GM23248 (cell line): ENCODE measurements at places on chromosomes 1 and 21. TPM values are rescaled to one million over a fixed set of nuclear protein-coding genes. Genes with fewer than 3 reads are reported as not detected.

- no peaks in the 10 kb centered on the region for H3K27me3 ChIP-seq
- H3K4me1 ChIP-seq = peaks cover 17% of the 10 kb centered on the region; the same call in 1 of the 2 replicates
Measured at GRCh38 chr1:170075186-170075585, 691 bp upstream of the KIFAP3 start.

NBPF10 gene
- 2.3 and 3.2 TPM in 2 replicates for total RNA-seq

DNA sequence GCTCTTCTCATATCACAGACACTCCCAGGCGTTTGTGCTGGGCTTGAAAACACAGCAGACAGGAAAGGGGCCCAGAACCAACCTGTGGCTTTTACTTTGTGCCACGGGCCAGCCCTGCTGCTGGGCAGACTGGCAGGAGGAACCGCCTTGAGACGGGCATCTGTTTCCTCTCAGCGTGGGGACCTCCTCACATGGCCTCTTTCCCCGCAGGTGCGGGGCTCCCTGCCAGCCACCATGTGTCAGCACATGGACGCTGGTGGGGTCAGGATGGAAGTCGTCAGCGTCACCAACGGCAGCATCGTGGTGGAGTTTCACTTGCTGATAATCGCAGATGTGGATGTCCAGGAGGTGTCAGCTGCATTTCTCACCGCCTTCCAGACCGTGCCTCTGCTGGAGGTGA lies 47.8 kb downstream of the UMODL1 start:
- no peak overlapping the region for H3K4me3 ChIP-seq
- no peaks in the 10 kb centered on the region for H3K36me3 ChIP-seq
- peaks cover 12% of the 10 kb centered on the region for H3K4me1 ChIP-seq
- H3K27me3 ChIP-seq = no peaks in the 10 kb centered on the region; the same call in 1 of the 2 replicates

RBP7 gene
- not detected in 2 replicates for total RNA-seq

GRCh38 chr1:21139601-21140000 lies 37.1 kb downstream of the EIF4G3 start:
- no peaks in the 10 kb centered on the region for H3K27me3 ChIP-seq
- no peak overlapping the region for H3K27ac ChIP-seq
- H3K36me3 ChIP-seq = peaks cover 9% of the 10 kb centered on the region; the same call in 1 of the 2 replicates
- DNase-seq = no peak

DNA sequence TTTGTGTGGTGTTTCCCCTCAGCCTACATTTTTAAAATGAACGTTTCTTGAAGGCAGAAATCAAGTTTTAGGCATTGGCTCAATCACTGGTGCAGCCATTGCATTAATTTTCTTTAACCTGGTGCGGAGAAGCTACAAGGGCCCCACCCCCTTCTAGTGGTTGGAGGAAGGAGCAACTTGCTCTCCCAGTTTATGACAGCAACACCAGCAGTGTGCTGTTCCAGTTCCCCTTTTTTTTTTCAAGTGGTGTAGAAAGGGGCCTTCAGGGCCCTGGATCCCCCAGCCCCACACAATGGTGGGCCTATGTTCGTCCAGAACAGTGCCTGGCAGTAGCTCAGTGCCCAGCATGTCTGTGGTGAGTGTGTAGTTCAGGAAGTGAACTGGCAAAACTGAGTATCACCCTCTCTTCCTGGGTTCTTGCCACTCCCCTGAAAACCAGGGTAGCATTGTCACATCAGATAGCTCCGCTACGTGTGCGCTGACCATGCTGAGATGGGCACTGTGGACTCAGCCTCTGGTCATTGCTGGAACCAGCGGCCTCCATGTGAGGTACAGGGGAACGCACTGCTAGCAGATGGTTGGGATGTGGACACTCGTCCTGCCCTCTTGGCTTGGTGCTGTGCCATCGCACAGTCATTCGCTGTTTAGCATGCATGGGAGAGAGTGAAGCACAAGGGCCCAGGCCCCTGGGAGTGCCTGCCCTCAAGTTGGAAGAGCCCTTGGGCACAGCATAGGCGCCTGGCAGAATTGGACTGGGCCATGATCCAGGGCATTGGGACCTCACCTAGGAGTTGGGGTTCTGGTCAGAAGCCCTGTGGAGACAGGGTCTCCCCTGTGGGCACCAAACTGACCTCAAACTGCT lies 7.2 kb downstream of the ARF1 start:
- peaks cover 75% of the 10 kb centered on the region for H3K4me1 ChIP-seq
- H3K27ac ChIP-seq = peak overlapping the region; percentile 93
- peaks cover 5% of the 10 kb centered on the region; the same call in 1 of the 2 replicates for H3K36me3 ChIP-seq
- no peaks in the 10 kb centered on the region for H3K27me3 ChIP-seq
- DNase-seq = peak; percentile 36

DNA sequence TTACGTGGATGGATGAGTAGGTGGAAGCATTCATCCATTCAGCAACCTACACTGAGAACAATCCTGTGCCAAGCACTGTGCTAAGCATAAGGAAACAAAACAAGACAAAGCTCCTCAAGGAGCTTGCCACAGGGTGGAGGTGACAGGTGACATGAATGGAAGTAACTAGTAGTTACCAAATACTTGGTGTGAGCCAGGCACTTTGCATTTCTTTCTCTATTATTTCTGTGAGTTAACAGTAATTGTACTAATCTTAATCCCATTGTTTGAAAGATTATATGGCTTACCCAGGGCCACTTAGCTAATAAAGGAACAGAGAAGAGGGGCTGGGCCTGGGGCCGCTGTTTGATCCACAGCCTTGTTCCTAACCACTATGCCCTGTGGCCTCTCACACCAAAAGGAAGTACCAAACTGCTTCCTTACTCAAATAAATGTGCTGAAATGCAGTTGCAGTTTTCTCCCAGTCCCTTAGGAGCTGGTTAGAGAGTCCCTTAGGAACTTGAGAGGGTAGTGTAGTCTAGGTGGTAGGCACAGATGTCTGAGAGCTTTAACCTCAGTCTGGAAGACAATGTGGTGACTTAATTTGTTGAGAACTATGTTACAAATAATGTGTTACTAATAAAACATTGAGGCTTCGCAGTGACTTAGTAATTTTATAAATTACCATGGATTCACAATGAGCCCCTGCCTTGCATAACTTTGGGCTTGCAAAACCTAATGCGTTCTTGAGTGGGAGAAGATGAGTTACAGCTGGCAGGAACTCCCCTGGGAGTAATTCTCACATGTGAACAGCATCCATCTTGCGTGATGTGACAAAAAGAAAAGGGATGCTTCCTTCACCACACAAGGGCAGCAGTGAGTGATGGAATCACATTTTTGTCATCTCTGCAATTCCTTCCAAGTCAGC lies 69.8 kb downstream of the MPZL1 start:
- peak; percentile 98 for DNase-seq
- H3K27me3 ChIP-seq = no peaks in the 10 kb centered on the region
- peak overlapping the region; percentile 82 for H3K27ac ChIP-seq
- H3K4me3 ChIP-seq = 0 out of 2 replicates have a peak overlapping the region, but pooled peaks have one; percentile 3
- peaks cover 44% of the 10 kb centered on the region for H3K36me3 ChIP-seq
- peaks cover 60% of the 10 kb centered on the region for H3K4me1 ChIP-seq

PRDM16 gene
- total RNA-seq = not detected in 2 replicates

ITLN2 gene
- not detected in 2 replicates for total RNA-seq

DNA sequence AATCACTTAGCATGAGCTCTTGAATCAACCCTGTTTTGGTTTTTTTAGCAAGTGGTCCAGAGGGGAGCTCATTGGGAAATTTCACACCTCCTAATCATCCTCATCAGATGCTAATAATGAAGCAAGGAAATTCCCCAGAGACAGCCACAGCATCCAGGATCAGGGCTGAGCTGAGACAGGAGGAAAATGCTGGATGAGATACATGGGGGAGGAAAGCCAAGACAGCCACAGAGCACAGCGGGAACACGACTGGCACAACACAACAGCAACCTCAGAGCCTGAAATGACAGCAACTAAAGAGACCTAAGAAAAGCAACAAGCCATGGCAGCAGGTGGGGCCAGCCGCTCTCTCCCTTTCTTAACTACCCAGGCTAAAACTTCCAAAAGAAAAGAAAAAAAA lies 70.4 kb downstream of the UBR4 start:
- DNase-seq = no peak
- no peak overlapping the region for H3K27ac ChIP-seq
- H3K36me3 ChIP-seq = peaks cover 90% of the 10 kb centered on the region
- no peaks in the 10 kb centered on the region for H3K27me3 ChIP-seq
- H3K4me1 ChIP-seq = no peaks in the 10 kb centered on the region

DNA sequence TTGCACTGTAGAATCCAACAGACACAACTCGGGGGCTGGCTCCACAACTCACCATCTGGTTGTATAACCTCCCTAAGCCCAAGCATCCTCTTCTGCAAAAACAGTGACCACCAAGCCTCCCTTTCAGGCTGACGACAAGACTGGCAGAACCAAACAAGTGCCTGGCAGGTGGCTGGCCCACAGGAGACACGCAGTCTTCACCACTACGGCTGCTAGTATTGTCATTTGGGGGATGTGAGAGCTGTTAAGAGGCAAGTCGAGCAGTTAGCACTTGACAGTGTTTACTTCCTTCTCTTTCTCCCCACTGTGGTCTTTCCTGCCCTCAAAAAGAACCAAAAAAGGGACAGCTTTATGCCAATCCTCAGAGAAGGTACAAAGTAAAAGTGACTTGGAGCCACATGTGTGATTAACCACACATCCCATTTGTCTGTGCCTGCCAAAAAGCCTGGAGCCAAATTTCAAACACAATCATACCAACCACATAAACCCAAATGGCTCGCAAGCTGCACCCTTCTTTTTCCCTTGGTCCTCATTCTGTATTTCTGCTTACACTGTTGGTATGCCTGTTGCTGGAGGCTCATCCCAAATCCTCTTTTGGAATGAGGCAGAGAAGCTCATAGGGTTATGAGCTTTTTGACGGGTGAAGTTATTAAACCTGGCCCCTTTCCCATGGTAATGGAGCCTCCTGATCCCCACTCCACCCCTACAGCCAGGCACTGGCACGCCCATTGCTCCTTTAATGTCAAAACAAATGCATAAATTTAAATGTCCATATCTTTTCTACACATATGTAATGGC lies 94.1 kb downstream of the TGFBR3 start:
- no peaks in the 10 kb centered on the region for H3K27me3 ChIP-seq
- peaks cover 13% of the 10 kb centered on the region for H3K36me3 ChIP-seq
- DNase-seq = peak; percentile 36
- H3K4me1 ChIP-seq = peaks cover 32% of the 10 kb centered on the region
- H3K27ac ChIP-seq = no peak overlapping the region

GRCh38 chr1:220227393-220227792 lies 44.9 kb downstream of the RAB3GAP2 start:
- no peaks in the 10 kb centered on the region for H3K27me3 ChIP-seq
- H3K27ac ChIP-seq = no peak overlapping the region
- no peaks in the 10 kb centered on the region; the same call in none of the 2 replicates for H3K36me3 ChIP-seq
- no peak overlapping the region for H3K4me3 ChIP-seq

GRCh38 chr1:230054092-230054749 lies 12.8 kb upstream of the GALNT2 start:
- no peak for DNase-seq
- H3K27ac ChIP-seq = no peak overlapping the region
- no peaks in the 10 kb centered on the region for H3K36me3 ChIP-seq
- no peak overlapping the region for H3K4me3 ChIP-seq
- H3K27me3 ChIP-seq = peaks cover 6% of the 10 kb centered on the region; the same call in 1 of the 2 replicates

GRCh38 chr21:32702702-32703101 lies 25.1 kb downstream of the SYNJ1 start:
- H3K4me3 ChIP-seq = peak overlapping the region; percentile 21; the same call in 1 of the 2 replicates
- peak; percentile 71 for DNase-seq
- H3K36me3 ChIP-seq = no peaks in the 10 kb centered on the region

DNA sequence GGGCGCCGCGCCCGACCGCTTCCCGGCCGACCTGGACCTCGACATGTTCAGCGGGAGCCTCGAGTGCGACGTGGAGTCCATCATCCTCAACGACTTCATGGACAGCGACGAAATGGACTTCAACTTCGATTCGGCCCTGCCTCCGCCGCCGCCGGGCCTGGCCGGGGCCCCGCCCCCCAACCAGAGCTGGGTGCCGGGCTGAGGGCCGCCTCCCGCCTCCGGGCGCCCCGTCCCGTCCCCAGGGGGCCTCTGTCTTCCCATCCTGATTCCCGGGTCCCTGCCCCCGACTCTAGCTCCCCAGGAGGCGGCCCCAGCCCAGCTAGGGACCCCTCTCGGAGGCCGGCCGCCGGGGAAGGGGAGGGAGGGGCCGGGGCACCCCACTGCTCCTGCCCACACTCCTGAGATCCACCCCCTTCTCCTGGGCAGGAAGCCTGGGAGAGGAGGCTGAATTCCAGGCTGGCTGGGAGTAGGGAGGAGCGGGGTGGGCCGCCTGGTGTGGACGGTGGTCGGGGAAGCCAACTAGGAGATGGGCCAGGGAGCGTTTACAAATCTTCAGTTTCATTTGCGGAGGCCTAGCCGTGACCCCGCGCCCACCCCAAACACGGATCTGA lies 21.4 kb downstream of the FOXO6 start:
- H3K4me1 ChIP-seq = no peaks in the 10 kb centered on the region
- peak overlapping the region; percentile 54 for H3K4me3 ChIP-seq
- H3K27ac ChIP-seq = no peak overlapping the region
- peak; percentile 58 for DNase-seq
- peaks cover 54% of the 10 kb centered on the region for H3K27me3 ChIP-seq

- 0 out of 2 replicates have a peak, but pooled peaks cover 5% of the 10 kb centered on the region for H3K4me1 ChIP-seq
- DNase-seq = peak; percentile 76
- H3K4me3 ChIP-seq = no peak overlapping the region
- H3K36me3 ChIP-seq = no peaks in the 10 kb centered on the region
- H3K27ac ChIP-seq = no peak overlapping the region
- peaks cover 36% of the 10 kb centered on the region for H3K27me3 ChIP-seq
Measured at GRCh38 chr21:43270800-43271301, 102.0 kb downstream of the CRYAA start.

DNA sequence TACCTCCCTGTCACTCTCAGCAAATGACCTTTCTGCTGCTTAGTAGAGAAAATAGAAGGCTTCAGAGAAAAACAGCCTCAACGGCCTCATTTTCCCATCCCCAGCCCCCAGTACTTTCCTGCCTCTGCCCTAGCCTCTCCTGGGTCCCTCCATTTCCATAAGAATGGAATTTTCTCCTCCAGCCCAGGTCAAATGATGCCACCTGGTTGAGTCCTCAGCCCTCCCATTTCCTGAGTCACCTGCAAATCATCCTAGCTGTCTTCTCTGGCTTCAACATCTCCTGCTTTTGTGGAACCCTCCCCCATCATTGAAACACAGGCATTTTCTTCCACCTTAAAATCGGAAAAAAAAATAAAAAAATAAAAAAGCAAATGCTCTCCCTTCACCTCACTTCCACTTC lies 35.1 kb downstream of the OLIG1 start:
- no peaks in the 10 kb centered on the region for H3K4me1 ChIP-seq
- no peak overlapping the region for H3K27ac ChIP-seq
- DNase-seq = no peak
- H3K4me3 ChIP-seq = no peak overlapping the region
- no peaks in the 10 kb centered on the region for H3K36me3 ChIP-seq
- H3K27me3 ChIP-seq = peaks cover 76% of the 10 kb centered on the region

DNA sequence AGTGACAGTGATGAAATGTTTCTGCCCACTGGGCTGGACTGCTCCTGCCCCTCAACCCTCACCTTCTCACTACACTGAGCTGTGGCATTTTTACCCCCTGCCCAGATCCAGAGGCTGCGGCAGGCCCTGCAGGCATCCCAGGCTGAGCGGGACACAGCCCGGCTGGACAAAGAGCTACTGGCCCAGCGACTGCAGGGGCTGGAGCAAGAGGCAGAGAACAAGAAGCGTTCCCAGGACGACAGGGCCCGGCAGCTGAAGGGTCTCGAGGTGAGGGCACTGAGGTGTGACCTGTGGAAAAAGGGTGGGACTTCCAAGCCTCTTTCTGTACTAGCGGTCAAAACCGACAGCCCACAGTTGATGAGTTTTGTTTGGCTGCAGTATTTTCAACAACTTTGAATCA lies 6.2 kb upstream of the TUFT1 start:
- H3K27ac ChIP-seq = no peak overlapping the region
- H3K36me3 ChIP-seq = no peaks in the 10 kb centered on the region
- no peak for DNase-seq
- no peak overlapping the region for H3K4me3 ChIP-seq
- H3K4me1 ChIP-seq = peaks cover 32% of the 10 kb centered on the region

COP1 gene
- total RNA-seq = 43.3 and 55.1 TPM in 2 replicates

ROR1 gene
- 12.0 and 20.9 TPM in 2 replicates for total RNA-seq

- H3K4me3 ChIP-seq = no peak overlapping the region
- H3K27ac ChIP-seq = no peak overlapping the region
- H3K36me3 ChIP-seq = no peaks in the 10 kb centered on the region
- peaks cover 6% of the 10 kb centered on the region; the same call in 1 of the 2 replicates for H3K27me3 ChIP-seq
- peaks cover 11% of the 10 kb centered on the region for H3K4me1 ChIP-seq
- DNase-seq = peak; percentile 84
Measured at GRCh38 chr1:106755682-106756406, 300.6 kb upstream of the PRMT6 start.
